ENCODE measurements at places on chromosomes 3 and 15. TPM values are rescaled to one million over a fixed set of nuclear protein-coding genes. Genes with fewer than 3 reads are reported as not detected.

The PPP2R3A gene
- total RNA-seq, result 12.3 TPM

The RNF168 gene
- total RNA-seq, result 14.0 TPM

The C3orf22 gene
- not detected for total RNA-seq

The AHSG gene
- total RNA-seq, result not detected

The TATDN2 gene
- 19.5 TPM for total RNA-seq

The RARRES1 gene
- total RNA-seq, result 26.0 TPM

Measured in cardiac ventricle fibroblast (primary cell).